Activated gamma-delta T cell treated with anti-CD3 and anti-CD28 coated beads, Interleukin-2, amount 50 U/mL, for 16 hours (primary cell): ENCODE measurements at places on chromosomes 2 and 18.

DNA sequence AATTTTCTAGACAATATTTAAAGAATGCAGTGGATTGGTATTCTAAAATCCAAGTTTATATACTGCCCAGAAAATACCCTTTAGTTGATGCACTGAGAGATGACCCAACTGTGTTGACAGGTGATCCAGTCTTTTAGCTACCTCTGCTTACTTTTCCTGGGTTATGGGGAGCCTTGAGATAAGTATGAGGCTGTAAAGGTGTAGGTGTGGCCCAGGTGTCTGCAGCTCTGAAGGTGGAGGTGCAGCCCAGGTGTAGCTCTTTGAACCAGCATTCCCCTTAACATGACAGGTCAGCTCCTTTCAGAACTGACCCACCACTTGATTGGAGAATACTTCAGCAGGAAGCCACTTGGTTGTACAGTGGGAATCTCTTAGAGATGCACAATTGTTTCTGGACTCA lies 62.3 kb upstream of the ACSL3 start:
- DNase-seq, result no peak

DNA sequence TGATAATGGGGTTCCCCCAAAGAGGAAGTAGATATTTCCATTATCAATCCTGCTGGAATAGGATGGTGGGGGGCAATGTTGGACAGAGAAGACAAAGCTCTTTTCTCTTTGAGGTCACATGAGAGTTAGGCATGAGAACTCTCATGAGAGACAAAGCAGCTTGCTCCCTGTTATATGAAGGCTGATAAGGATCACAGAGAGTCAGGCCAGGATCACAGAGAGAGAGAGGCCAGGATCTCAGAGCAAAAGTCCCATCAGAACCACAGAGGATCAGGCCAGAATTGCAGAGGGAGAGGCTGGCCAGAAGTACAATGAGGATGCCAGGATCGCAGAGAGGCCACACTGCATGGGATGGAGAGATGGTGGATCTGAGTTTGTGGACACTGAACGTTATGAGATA lies 457.1 kb downstream of the LPIN1 start:
- no peak for DNase-seq

DNA sequence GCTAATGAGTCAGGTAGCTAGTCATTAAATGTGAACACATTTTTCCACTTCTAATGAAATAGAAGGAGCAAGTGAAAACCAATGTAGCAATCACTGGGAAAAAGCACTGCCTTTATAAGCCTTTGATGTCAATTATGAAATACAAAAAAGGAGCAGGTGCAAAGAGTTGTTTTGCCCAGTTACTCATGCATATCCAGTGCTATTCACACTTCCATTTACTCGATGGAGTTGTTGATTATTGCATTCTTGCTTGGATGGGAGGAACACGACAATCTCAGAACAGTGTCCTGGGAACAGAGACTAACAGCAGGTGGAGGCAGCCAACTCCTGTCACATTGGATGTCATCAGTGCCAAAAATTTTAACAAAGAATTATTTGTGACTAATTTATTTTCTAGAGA lies 372.5 kb downstream of the CBLN2 start:
- DNase-seq, result no peak

- DNase-seq, result no peak
These were observed 34.3 kb upstream of the PXDN start for GRCh38 chr2:1778566-1778965.

DNA sequence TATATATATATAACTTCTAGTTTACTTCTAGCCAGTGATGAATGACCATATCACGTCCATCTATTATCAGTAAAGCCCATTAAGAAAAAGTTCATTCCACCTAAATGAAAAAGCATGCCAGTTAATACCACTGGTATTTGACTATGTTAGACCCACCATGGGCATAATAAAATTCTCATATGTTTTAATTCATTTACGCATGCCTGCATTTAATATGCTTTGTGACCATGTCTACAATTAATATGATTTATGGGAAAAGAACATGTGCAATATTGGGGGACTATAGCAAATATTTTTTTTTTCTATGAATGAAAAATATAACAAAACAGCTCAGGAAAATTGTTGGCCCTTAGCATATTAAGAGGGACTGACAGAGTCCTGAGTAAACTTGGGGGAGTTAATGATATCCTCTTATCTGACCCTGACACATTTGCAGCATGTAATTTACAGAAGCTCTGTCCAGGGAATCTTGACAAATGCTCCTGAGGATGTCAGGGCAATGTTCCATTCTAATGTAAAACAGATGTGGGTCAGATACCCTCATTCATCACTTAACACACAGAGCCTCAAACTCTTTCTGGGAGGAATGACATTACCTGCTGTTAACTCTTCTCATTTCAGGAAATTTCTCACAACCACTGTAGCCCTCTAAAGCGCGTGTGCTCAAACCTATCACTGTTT lies 90.6 kb downstream of the PAX3 start:
- DNase-seq, result no peak

DNA sequence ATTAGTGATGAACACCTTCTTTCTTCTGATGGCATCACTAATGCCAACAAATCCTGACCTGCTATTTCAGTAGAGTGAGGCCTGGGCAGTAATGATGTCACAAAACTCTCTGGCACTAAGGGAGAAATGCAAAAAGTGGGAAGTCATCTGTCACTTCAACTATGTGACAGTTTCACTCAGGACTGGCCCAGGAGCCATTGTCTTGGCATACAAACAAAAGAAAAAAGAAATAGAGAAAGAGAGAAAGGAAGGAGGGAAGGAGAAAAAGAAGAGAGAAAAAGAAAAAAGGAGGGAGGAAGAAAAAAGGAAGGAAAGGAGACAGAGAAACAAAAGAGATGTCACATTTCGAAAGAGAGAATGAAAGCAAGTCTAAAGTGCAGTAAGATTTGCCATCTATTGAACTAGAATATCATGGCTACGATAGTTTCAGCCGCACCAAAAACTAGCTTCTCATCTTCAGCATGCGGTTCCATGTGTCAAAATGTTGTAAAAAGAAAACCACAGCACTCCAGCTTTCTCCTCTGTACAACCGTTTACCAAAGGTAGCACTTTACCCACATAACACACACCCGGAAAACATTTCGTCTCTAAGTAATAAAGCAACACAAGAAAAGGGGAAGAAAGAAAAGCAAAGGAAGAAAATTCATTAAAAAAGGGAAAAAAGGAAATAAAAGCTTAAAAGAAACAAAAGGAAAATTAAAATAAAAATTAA lies 50.1 kb downstream of the CD226 start:
- DNase-seq, result no peak

- DNase-seq, result no peak
These were observed 28.7 kb downstream of the MTERF4 start for GRCh38 chr2:241073166-241074064.

DNA sequence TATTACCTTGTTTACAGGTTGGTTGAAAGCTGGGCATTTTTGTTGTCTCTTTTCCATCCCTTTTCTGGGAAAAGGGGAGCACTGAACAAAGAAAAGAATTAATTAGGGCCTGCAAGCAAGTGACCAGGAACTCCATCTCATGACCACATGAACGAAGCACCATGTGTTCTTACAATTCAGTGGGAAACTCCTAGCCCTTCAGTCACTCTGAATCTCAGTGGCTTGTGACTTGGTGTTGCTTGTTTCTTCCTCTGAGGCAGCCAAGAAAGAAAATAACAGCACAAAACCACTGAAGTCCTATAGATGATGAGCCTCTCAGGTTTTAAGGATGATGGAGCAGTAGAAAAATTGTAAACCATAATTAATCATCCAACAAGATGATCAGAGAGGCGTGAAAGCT lies 129.1 kb upstream of the CAB39 start:
- no peak for DNase-seq

GRCh38 chr2:85889627-85890281 lies 964 bp upstream of the ST3GAL5 start:
- DNase-seq, result no peak

GRCh38 chr2:82259551-82259950 lies 1955.0 kb upstream of the LRRTM1 start:
- no peak for DNase-seq

GRCh38 chr18:62963507-62963906 lies 248.2 kb downstream of the PHLPP1 start:
- no peak for DNase-seq

- DNase-seq, result no peak
These were observed 45.6 kb upstream of the RNU4ATAC start for GRCh38 chr2:121485039-121485438.

- no peak for DNase-seq
These were observed 81.5 kb upstream of the LDLRAD4 start for GRCh38 chr18:13136904-13137669.

DNA sequence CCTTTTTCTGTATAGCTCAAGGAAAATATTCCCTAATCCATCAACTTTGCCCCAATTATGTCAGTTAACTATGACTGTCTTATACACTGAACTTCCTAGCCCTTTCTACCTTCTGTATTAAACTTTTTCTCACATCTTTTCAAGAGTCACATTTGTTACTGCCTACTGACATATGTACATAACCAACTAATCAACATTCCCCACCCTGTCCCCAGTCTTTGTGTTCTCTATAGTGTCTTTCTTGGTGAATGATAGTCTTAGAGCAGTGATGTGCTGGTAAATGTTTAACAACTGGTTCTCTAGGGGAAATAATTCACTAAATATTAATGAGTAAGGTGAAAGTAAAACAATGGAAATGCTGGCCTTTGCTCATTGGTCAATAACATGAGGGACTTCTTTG lies 61.6 kb upstream of the PIK3C3 start:
- DNase-seq, result no peak

- no peak for DNase-seq
These were observed 616 bp upstream of the SP5 start for GRCh38 chr2:170714381-170715061.

DNA sequence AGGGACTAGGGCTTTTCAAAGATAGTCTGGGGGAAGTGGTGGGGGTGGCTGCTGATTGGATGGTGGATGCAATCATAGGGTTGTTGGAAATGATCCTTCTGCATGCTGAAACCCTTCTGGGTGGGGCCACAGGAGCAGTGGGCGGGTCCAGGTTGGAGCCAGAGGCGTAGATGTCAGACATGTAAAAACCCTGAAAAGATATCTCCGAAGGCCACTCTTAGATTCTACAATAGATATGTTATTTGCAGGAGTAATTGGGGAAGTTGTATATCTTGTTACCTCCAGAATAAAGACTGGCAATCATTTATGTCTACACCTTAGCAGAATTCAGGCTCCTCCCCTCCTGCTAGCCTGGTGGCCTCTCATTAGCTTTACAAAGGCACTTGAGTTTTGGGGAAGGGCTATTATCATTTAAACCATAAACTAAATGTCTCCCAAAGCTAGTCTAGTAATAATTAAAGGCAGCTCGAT lies 8.2 kb upstream of the FAM98A start:
- DNase-seq, result no peak

DNA sequence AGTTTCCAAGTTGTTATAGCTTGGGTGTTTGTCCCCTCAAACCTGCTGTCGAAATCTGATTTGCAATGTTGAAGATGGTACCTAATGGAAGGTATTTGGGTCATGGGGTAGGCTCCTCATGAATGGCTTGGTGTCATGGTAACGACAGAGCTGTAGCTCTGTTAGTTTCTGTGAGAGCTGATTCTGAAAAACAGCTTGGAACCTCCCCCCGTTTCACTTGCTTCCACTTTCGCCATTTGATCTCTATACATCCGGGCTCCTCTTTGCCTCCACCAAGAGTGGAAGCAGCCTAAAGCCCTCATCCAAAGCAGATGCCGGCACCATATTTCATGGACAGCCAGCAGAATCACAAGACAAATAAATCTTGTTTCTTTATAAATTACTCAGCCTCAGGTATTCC lies 1035.1 kb upstream of the SLC39A10 start:
- no peak for DNase-seq

- no peak for DNase-seq
These were observed 62.9 kb downstream of the AFTPH start for GRCh38 chr2:64586883-64587481.

DNA sequence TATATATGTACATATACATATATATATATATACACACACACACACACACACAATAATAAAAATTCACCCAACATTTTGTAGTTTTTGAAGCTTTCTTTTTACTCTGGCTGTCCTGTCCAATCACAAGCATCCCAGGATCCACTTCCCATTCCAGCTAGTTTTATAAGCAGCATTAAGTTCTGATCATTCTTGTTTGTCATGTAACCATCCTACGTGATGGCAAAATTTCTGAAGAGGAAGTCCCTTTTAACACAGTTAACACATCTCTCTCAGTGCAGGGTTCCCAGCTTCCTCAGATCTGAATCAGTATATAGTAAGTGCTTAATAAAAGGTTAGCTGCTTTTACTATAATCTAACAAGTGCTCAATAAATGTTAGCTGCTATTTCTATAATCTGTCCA lies 26.4 kb downstream of the MYOM1 start:
- DNase-seq, result no peak

GRCh38 chr2:74080346-74080745 lies 67.4 kb downstream of the BOLA3 start:
- no peak for DNase-seq

DNA sequence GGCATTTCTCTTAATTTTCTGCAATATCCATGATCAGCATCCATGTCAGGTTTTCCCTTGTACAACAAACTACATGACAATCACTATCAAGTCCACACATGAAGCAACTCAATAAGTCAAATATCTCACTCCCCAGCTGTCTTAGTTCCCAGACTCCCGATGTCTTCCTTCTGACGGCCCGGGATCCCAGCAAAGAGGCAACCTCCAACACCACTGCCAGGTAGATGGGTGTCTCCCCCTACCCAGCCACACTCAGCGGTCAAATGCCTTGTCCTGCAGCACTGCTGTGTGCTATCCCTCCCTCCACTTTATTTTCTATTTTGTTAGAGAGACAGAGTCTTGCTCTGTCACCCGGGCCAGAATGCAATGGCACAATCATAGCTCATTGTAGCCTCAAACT lies 23.3 kb downstream of the TRABD2A start:
- DNase-seq, result no peak

DNA sequence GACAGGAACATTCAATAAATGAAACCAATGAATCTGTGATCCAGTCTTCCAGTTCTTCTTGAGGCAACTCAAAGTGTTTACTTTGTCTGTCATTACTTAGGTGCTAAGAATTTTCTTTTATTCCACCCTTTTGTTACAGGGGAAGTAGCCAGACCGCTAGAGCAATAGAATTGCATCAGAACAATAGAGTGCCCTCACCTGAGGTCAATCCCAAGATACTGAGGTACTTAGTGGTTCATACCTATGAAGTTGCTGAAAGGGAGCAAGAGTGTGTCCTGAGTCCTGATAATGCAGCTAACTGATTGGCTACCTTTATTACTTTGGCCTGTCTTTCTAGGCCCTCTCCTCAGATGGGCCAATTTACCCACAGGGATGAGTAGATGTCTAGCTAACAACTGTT lies 359.4 kb upstream of the KCNH7 start:
- no peak for DNase-seq

GRCh38 chr18:56823986-56824565 lies 172.9 kb downstream of the WDR7 start:
- DNase-seq, result no peak

DNA sequence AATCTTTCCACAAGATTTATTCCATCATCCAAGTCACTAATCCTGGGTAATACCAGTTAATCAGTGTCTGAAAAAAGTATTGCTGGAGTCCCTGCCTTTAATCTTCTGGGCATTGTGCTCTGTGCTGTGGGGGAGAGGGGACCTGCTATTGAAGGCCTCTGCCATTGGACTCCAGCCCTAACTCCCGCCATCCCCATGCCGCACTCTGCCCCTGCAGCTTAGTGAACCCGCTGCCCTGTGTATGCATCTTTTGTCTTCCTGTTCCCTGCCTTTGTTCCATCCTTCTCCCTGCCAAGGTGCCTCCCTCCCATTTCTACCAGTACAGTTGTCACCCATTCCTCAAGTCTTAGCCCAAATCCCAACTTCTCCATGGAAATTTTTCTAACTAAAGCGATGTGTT lies 113.8 kb upstream of the EPAS1 start:
- DNase-seq, result no peak
